ENCODE measurements at places on chromosomes 1 and 21. TPM values are rescaled to one million over a fixed set of nuclear protein-coding genes. Genes with fewer than 3 reads are reported as not detected.

Gene CRNN
- not detected for polyA plus RNA-seq

Gene IRF6
- 94.7 TPM for polyA plus RNA-seq

GRCh38 chr1:31627930-31628559 lies 10.6 kb downstream of the HCRTR1 start:
- DNase-seq: peak; percentile 93

DNA sequence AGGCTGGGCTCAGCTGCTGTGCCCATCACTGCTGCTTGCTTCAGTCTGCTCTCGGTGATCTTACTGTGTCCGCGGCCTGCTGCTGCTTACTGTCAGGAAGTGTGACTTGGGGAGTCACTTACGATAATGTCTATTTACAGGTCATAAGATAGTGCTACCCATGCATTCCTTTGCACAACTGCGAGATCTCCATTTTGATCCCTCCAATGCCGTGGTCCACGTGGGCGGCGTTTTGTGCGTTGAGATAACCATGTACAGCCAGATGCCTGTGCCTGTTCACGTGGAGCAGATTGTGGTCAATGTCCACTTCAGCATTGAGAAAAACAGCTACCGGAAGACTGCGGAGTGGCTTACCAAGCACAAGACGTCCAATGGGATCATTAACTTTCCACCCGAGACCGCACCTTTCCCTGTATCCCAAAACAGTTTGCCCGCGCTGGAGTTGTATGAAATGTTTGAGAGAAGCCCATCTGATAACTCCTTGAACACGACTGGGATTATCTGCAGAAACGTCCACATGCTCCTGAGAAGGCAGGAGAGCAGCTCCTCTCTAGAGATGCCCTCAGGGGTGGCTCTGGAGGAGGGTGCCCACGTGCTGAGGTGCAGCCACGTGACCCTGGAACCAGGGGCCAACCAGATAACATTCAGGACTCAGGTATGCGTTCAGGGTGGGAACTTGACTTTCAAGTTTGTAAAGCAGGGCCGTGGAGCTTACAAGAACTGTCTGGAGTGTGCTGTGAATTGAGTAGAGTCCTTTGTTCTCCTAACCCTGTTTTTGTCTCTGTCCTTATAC lies 24.4 kb upstream of the PWP2 start:
- DNase-seq: no peak

Gene CLCNKB
- polyA plus RNA-seq: 0.44 TPM

- no peak for DNase-seq
These were observed 8.9 kb downstream of the IFFO2 start for GRCh38 chr1:18947570-18947969.

Gene TDRKH
- polyA plus RNA-seq: 29.1 TPM

Gene ATXN7L2
- polyA plus RNA-seq: 9.2 TPM

Gene SKI
- polyA plus RNA-seq: 48.5 TPM

Gene SLC6A17
- 32.8 TPM for polyA plus RNA-seq

DNA sequence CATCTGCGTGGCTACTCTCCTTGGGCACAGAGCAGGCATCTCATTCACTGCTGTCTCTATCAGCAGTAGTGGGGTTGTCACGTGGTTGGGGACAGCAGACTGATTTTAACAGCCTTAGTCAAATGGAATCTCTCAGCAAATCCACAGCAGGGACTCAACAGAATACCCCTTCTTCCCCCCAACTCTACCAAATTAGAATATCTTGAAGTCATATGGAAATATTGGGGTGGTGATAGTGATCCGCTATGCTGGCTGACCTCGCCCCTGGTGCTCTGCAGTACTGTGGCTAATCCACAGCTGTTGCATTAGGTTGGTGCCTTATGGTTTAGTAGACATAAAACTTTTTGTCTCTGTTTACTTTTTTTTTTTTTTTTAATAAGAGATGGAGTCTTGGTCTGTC lies 23.9 kb downstream of the HHAT start:
- DNase-seq: no peak

GRCh38 chr1:115687744-115688143 lies 46.0 kb downstream of the VANGL1 start:
- no peak for DNase-seq

Gene HSD3B1
- not detected for polyA plus RNA-seq

DNA sequence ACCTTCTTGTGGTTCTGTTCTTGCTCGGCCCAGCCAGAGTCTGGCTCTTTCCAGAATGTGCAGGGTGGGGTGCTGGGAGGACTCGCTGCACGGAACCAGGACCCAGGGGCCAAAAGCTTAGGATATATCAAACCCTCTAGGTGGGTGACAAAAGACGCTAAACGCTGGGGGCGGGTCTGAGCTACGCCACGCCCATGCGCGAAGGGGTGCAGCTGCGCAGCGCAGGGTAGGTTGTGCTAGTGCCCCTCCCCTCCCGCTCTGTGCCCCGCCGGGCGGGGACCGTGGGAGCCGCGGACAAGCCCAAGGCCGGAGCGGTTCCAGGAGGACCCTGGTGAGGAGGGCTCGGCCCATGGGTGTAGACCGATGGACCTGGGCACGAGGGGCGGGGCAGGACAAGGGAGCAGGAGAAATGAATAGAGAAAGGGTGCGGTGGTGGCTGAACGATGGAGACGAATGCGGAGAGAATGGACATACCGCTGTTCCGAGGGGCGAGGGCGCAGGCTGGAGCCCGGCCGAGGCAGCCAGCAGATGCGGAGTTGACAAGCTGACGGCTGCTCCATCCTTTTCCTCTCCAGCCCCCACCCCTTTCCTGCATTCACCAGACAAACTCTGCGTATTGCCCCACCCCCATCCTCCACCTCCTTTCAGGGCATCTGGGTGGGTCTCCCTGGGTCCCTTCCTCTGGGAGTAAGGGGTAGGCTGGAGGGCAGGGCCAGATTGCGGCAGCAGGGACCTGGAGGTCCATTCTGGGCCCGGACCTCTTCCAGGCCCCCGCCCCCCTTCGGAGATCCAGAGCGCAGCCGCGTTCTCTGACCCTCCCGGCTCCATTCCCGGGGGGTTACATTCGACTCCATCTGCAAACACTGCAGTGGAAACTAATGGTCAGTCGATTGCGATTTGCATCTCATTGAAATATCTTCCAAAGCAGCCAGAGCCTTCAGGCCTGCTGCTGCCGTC lies at the start of gene RUSC1:
Gene RUSC1 (plus strand): TSS at position 234 of the 957 bp plus-strand sequence. CDS start 880 bp downstream, outside the sequence.
- peak; percentile 93 for DNase-seq

GRCh38 chr21:37527103-37527502 lies 160.5 kb downstream of the DYRK1A start:
- DNase-seq: no peak

DNA sequence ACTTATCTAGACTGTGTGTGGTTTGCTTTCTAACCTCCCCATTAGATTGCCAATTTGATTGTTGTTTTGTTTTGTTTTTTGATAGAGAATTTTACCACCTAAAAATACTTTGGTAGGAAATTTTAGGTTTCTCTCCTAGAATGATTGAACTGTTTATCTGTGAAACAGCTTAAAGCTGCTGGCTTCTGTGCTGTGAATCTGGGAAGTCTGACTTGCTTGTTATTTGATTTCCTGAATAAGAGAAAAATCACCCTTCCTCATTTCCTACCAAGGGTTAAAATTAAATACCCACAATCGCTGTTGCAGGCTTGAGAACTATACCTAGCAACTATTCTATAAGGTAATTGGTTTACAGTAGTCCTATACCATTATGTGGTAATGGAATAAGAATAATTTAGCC lies 198.9 kb upstream of the CACYBP start:
- peak; percentile 67 for DNase-seq

- no peak for DNase-seq
These were observed at the start of gene SPRR3 for GRCh38 chr1:153001382-153001781. SPRR3 (plus strand) TSS chr1:153001749; CDS start chr1:153003021, 1,272 bp downstream.

DNA sequence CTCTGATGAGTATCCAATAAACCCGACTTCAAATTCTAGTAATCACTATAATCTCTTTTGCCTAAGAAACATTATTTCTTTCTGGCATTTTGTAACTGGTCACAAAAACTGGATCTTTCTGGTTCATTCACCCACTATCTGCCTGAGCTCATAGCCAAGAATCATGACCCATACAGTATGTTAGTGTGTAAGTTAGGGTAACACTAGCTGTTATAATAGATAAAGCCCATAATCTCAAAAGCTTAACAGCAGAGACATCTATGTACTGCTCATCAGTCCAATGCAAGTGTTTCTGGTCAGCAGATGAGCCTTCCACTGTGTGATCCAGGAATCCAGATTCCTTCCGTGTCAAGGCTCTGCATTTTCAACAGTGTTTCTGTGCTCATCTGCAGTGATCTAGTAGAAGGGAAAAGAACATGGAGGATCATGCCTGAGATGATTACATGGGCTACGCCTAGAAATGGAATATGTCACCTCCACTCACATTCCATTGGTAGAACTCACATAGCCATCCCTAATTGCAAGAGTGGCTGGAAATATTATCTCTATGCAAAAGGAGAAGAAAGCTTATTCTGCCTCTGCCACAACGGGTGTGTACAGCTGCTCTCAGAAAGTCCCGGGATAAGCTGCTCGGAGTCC lies 27.7 kb downstream of the RRAGC start:
- no peak for DNase-seq

- no peak for DNase-seq
These were observed 17.9 kb downstream of the CAPZA1 start for GRCh38 chr1:112637254-112638109.

Gene PTAFR
- polyA plus RNA-seq: 1.3 TPM

GRCh38 chr21:44370027-44370735 lies 16.8 kb downstream of the TRPM2 start:
- DNase-seq: peak; percentile 57

- no peak for DNase-seq
These were observed 84.9 kb upstream of the CXADR start for GRCh38 chr21:17427831-17428483.

DNA sequence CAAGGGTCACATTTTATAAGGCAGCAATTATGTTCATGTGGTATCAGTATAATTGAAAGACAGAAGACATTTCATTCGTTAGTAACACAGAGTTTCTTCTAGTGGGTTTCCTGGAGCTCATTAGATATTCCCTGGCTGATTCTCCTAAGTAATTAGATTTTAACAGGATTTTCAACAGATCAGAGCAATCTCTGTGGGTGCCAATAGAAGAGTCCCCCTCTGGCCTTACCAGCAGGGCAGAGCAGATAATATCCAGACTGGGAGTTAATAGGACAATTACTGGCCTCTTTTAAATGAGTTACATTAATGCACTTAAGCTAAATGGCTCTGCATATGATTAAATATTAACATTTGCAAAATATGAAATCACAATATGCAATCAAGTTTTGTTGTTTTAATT lies 74.2 kb upstream of the FOXD3 start:
- DNase-seq: peak; percentile 67

DNA sequence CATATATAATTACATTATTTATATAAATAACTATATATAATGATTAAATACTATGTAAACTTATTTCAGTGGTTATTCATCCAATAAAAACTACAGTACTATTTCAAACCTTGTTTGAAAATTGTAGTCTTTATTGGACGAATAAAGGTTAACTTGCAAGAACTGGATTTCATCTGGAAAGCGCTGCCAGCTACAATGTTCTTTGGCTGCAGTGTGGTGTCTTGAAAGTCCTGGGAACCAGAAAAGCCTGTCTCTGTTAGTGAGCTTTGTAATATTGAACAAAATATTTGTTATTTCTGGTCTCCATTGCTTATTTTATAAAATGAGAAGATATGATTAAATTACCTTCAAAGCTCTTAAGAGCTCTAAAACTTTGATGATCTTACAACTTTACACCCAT lies 763.6 kb downstream of the ADGRL2 start:
- DNase-seq: no peak

- DNase-seq: no peak
These were observed 102.6 kb downstream of the GLUL start for GRCh38 chr1:182288749-182289604.
